ENCODE measurements at places on chromosomes 11 and 22.

DNA sequence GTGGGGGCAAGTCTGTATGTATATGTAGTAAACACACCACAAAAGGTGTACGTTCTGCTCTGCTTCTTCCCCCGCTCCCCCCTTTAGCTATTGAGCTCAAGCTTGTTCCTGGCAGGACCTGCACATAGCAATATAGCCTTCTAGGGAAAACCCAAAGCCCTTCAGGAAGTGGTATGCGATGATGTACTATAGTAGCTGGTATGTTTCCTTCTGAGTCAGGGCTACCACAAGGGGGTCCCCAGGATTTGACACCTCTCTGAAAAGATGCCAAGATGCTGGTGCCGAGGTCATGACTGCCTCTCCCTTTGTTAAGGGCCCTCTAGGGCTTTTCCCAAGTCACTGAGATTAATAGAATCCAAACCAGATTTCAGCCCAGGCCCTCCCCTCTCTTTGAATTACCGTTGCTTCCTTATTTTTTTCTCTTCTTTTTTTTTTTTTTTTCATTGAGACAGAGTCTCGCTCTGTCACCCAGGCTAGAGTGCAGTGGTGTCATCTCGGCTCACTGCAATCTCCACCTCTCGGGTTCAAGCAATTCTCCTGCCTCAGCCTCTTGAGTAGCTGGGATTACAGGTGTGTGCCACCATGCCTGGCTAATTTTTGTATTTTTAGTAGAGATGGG lies 268.4 kb downstream of the ETS1 start:
- DNase-seq: no peak

GRCh38 chr11:129894278-129895125 lies 876 bp downstream of the NFRKB start:
- DNase-seq: peak; percentile 40

- no peak for DNase-seq
These were observed 25.7 kb upstream of the DDX10 start for GRCh38 chr11:108639146-108639545.

- peak; percentile 38 for DNase-seq
These were observed 14.0 kb downstream of the KIAA0930 start for GRCh38 chr22:45226503-45227186.

GRCh38 chr22:39292031-39292462 lies 27.4 kb downstream of the RPL3 start:
- DNase-seq: no peak

DNA sequence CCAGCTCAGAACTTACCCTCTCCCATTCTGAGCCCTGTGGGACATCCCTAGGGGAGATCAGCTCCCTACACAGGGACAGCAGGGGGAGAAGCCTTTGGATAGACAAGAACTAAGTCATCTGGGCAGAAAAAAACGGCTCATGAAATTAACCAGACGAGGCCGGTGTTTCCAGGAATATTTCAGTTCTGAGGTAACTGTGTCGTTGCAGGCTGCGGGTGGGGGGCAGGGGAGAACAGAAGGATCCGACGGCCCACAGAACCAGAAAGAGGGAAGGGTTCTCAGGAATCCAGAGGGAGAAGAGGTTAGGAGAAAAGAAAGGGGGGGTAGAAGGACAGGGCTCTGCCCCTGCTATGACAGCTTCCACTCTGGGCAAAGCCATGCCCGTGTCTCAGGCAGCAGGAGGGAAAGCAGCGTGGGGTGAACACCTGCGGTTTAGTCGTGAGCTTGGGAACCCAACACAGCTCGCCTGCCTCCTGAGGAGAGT lies 3.6 kb downstream of the CLCF1 start:
- DNase-seq: no peak

GRCh38 chr22:19691007-19691720 lies 23.1 kb upstream of the SEPTIN5 start:
- no peak for DNase-seq

GRCh38 chr11:69593851-69594250 lies 47.1 kb upstream of the CCND1 start:
- no peak for DNase-seq
